ENCODE measurements at places on chromosomes 5 and 9. TPM values are rescaled to one million over a fixed set of nuclear protein-coding genes. Genes with fewer than 3 reads are reported as not detected.

IFNA1 gene
- not detected for total RNA-seq

PPP6C gene
- total RNA-seq = 13.0 TPM

LHX3 gene
- not detected for total RNA-seq

DOCK2 gene
- total RNA-seq = 3.4 TPM

BHMT2 gene
- 3.7 TPM for total RNA-seq

PAIP2 gene
- total RNA-seq = 118 TPM

Measured in regular cardiac myocyte (primary cell).